ENCODE measurements at places on chromosomes 7 and 10.

GRCh38 chr10:5433182-5433581 lies 20.8 kb downstream of the NET1 start:
- no peak for DNase-seq

DNA sequence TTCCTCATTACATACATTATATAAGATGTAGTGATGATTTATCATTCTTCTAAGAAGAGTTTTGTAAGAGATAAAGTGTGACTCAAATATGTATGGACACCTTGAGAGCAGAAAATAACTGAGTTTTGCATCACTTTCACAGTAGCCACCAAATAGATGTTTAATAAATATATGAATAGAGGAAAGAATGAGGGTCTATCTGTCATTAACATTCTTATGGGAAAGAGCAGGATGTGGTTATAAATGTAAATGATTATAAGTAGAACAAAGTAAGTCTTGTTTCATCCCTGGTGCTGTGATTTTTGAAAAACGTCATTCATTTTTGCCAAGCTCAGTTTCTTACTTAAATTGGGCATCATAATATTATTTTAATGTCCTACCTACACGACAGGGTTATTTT lies 15.0 kb upstream of the CRPPA start:
- DNase-seq, result no peak

GRCh38 chr10:86965986-86966654 lies 2.2 kb upstream of the ADIRF start:
- no peak for DNase-seq

GRCh38 chr7:118094044-118094443 lies 89.9 kb upstream of the LSM8 start:
- no peak for DNase-seq

DNA sequence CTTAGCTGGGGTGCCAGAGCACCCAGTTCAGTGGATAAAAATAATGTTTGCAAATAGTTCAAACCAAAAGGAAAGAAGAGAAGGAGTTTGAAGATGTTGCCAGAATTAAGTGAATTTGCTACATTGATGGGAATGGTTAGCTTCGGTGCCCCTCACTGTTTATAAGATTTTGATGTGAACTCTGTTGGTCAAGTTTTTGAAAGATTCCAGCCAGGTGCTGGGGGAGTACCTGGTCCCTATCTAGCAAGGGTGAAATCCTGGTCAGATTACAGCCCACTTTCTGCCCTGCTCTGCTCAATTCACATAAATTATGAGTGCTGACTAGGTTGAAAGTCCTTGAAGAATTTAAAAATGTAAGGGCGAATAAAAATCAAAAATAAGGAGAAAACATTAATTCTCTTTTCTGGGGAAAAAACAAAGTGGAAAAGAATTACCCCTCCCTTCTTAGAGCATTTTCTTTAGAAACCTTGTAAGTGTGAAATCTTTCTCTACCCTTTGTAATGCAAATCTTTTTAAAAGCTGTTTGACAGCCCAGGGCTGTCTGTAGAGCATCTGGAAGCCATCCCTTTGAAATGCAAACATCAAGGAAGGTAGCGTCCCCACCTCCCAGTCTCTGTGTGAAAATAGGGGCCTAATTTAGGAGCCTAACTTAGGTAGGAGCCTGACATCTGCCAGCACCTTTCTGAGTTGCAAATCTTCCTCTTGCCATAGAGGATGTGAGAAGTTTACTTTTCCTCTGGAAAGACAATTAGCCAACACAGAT lies 1.4 kb upstream of the GIMAP5 start:
- peak; percentile 28 for DNase-seq

DNA sequence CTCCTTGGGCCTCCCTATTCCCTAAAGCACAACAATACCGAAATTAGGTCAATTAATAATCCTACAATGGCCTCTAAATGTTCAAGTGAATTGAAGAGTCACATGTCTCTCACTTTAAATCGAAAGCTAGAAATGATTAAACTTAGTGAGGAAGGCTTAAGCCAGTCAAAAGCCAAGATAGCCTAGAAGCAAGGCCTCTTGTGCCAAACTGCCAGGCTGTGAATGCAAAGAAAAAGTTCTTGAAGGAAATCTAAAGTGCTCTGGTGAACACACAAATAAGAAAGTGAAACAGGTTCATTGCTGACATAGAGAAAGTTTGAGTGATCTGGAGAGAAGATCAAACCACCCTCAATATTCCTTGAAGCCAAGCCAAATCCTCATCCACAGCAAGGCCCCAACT lies 57.2 kb downstream of the SLC29A4 start:
- no peak for DNase-seq

Measured in DMS153 (cell line).